Osteoblast (primary cell): ENCODE measurements at places on chromosomes 2 and 18. TPM values are rescaled to one million over a fixed set of nuclear protein-coding genes. Genes with fewer than 3 reads are reported as not detected.

NT5DC4 gene
- total RNA-seq, result not detected in 2 replicates

SERPINB10 gene
- total RNA-seq, result 0.29 TPM in 1 of 2 replicates, not detected in the other

SPP2 gene
- total RNA-seq, result not detected in 2 replicates

IL1F10 gene
- not detected in 2 replicates for total RNA-seq

ABCB11 gene
- under 0.01 TPM in 1 of 2 replicates, not detected in the other for total RNA-seq

HOXD9 gene
- 0.36 and 0.59 TPM in 2 replicates for total RNA-seq

MRPL53 gene
- 18.0 and 23.5 TPM in 2 replicates for total RNA-seq

EN1 gene
- total RNA-seq, result 0.29 and 0.72 TPM in 2 replicates

CACNB4 gene
- total RNA-seq, result 2.4 and 4.3 TPM in 2 replicates

CCDC148 gene
- total RNA-seq, result 1.8 and 2.1 TPM in 2 replicates

RIT2 gene
- total RNA-seq, result not detected in 2 replicates

MYO5B gene
- 0.36 and 1.2 TPM in 2 replicates for total RNA-seq

ARL6IP6 gene
- 18.6 and 20.6 TPM in 2 replicates for total RNA-seq

SMPD4 gene
- 18.3 and 24.2 TPM in 2 replicates for total RNA-seq

SETBP1 gene
- 22.8 and 23.0 TPM in 2 replicates for total RNA-seq

WNT6 gene
- total RNA-seq, result not detected in 2 replicates

NFU1 gene
- 34.0 and 36.2 TPM in 2 replicates for total RNA-seq

CSRNP3 gene
- 1.4 and 2.7 TPM in 2 replicates for total RNA-seq

GKN2 gene
- not detected in 2 replicates for total RNA-seq
